Stimulated activated CD4-positive, alpha-beta T cell treated with anti-CD3 and anti-CD28 coated beads, Interleukin-4, amount 100 ng/mL, for 24 hours (primary cell): ENCODE measurements at places on chromosomes 4 and X.

DNA sequence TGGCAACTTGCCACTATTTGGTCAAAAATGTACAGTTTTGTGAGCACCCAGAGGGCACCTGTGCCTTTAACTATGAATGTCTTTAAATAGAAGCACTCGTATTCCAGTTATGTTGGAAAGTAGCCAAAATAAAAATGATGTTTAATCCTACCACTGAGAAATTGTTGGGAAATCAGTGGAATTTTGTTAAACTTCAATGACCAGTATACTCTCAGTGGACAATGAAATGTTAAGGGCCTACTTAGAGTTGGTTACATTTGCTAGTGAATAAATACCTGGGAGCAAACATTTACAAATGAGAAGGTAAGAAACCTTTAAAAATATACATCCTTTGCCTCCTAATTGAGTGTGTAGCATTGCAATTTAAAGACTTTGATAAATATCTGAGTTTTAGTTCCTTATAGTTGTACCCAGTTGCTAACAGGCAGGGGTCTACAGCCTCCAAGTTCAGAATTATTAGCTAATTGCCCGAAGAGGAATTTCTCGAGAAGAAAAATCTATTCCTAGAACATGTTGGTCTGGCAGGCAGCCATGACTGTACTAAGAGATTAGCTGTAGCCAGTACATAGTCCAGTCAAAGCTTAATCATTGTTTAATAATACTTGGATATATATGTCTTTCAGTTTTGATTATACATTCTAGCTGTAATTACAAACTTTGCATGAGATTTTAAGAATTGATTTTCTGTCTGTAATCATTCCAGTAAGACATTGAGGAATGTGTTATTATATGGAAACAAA, 93.2 kb downstream of the IL1RAPL2 start:
- no peak for DNase-seq

DNA sequence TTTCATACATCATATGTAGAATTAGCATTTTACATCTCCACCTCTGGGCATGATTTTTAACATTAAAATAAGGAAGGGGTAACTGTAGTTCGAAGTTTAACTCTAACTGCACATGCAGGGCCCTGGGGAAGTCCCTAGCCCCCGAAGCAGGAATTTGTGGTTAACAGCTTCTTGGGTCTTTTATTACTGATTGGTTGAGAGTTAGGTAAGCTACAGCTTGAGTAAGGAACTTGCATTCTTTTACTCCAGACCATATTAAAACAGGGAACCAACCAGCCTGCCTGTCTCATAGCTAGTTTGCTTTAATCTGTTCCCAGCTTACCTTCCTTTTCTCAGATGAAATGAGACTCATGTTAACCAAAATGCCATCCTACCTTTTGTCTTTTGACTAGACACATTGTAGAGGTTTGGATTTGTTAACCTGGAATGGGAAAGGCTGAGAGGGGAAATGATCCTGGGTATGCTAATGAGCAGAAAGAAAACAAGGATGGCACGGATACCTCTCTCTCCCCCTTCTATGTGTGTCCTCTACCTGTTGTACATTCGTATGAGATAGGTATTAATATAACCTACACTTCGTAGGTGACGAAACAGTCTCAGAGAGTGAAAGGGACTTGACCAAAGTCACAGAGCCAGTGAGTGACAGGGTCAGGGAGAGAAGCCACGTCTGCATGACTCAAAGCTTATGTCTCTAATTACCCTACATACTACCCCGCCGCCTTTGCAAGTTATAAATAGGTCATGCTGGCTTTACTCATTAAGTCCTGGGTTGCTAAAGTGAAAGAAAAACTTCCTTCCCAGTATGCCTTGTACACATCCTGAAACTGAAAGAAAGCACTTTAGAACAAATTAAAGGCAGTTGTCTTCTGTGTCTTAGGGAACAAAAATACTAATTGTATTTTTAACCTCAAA, 119.5 kb upstream of the AFF2 start:
- peak; percentile 66 for DNase-seq

GRCh38 chr4:76756416-76756815, 141.5 kb downstream of the SOWAHB start:
- no peak for DNase-seq

- no peak for DNase-seq
Measured at GRCh38 chr4:10741961-10742699, 57.6 kb upstream of the CLNK start.

DNA sequence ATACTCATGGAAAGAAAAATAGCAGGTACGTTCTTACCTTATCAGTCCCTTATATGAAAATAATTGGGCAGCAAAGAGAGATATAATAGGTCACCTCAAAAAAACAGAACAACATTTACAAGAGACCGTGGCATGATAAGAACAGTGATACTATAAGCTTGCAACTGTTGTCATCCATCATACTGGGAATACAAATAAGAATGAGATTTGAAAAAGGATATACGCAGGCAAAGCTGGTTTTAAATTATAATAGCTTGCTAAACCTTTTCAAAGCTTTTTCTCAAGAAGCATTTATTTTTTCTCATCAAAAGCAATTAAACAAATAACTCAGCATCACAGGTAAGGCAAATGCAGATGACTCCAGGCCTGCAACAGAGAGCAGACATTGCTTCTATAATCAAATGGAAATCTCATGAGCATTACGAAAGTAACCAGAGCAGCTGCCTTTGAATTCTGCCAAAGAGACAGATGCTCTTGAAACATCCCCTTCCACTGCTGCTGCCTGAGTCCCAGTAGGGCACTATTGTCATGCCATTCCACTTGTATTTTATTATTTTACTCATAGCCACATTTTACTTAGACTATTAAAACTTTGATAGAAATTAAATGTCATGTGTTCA, 620.6 kb upstream of the GNPDA2 start:
- DNase-seq = no peak

DNA sequence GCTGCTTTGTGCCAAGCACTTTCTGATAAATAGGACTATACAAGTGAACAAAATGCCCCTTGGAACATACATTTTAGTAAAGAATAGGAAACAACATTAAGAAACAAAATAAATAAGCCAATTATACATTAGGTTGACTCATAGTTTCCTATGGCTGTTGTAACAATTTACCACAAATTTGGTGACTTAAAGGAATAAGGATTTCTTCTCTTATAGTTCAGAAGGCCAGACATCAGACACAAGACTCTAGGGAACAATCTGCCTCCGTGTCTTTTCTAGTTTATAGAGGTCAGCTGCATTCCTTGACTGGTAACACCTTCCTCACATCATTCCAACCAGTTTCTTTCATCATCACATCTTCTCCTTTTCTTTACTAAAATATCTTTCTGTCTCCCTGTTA, 235.9 kb upstream of the PCDH18 start:
- no peak for DNase-seq

DNA sequence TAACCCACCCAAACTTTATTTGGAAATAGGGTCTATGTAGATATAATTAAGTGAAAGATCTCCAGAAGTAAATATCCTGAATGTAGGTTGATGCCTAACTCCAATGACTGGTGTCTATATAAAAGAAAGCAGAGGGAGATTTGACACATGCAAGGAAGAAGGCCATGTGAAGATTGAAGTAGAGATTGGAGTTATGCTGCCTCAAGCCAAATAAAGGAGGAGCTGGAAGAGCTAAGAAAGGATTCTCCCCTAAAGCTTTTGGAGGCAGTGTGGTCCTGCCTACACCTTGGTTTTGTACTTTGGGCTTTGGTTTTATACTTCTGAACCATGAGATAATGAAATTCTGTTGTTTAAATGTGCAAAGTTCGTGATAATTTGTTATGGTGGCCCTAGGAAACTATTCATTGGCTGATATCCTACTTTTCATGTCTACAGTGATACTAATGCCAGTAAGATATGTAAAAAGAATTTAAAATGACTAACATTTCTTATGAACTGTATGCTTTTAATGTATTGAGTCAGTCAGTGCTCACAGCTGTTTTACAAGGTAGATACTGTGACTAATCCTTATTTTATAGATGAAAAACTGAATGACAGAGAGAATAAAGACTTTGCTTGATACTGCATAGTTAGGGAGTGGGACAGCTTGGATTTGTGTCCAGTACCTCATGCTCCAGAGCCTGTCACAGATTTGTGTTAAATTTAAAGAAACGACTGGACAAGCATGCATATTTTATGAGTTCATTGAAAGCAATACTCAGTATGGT, 5.9 kb upstream of the RAB40AL start:
- no peak for DNase-seq

GRCh38 chr4:58225460-58225859, 1115.3 kb upstream of the IGFBP7 start:
- no peak for DNase-seq

- DNase-seq = no peak
Measured at GRCh38 chr4:1247864-1248244, 1.1 kb downstream of the CTBP1 start.

DNA sequence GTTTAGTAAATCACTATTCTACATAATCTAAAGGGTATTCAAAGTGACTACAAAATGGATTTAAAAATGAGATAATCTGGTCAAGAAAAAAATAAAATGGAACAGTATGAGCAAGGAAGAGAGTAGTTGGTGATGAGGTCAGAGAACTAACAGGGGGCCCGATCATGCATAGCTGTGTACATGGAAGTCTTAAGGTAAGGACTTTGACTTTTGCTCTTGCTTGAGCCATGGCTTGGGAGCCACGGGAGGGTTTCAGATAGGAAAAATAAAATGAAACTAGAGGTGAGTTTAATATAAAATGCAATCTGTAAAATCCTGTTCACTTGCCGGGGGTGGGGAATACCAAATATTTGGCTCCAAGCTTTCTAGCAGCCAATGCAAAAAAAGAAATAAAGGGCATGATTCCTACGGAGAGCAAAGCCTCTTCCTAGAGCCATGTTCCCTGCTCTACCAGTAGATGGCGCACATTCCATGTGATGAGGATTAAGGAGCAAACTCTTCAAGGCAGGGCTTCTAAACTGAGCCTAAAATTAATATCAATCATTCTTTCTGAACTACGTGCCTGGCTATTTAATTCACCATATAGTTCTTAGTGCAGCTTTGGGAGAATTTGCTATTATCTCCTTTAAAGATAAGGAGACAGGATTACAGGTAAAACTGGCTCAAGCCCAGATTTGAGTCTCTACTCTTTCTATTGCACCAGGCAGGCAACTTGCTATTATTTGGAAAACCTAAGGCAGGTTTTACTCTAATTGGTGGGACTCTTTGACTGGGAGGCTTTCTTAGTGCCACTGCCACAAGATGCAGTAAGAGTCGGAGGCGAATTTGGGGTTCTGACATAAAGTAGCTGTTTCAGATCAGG, 6.8 kb upstream of the CLCN5 start:
- peak; percentile 58 for DNase-seq

GRCh38 chrX:154373340-154374306, 811 bp downstream of the FLNA start:
- no peak for DNase-seq

GRCh38 chr4:13905543-13905942, 278.0 kb upstream of the BOD1L1 start:
- no peak for DNase-seq

GRCh38 chr4:48222491-48222890, 47.1 kb downstream of the TEC start:
- DNase-seq = no peak

- DNase-seq = no peak
Measured at GRCh38 chr4:4865705-4866123, 6.2 kb downstream of the MSX1 start.

GRCh38 chr4:52627876-52628275, 31.2 kb downstream of the USP46 start:
- DNase-seq = no peak

DNA sequence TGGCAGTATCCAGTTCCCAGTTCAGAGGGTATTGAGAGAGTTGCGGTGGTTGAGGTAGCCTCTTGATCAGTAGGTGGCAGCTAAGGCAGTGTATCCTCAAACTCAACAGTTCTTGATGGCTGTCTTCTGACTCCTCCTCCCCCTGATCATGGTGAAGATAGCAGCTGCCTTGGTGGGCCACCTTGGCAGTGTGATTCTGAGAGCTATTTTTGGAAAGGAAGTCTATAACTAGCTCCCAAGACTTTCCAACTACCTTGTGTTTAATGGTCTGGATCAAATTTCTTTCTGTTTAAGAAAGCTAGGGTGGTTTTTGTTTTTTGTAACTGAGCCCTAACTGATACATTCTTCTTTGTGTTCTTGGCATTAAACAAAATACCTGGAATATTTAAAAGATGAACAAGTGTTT, 10.5 kb upstream of the TBC1D19 start:
- no peak for DNase-seq

GRCh38 chr4:79227860-79228259, 98.0 kb downstream of the NAA11 start:
- no peak for DNase-seq

DNA sequence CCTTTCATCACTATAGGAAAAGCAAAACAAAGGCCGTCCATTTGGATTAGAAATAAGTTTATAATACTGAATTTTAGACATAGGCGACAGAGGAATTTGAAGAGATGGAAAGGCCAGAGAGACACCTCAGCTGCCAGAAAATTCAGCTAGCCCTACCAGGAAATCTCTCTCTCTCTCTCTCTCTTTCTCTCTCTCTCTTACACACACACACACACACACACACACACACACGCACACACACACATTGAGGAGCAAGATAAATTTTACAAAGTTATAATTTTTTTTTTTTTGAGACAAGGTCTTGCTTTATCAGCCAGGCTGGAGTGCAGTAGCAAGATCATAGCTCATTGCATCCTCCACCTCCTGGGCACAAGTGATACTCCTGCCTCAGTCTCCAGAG, 1.4 kb downstream of the XK start:
- no peak for DNase-seq

DNA sequence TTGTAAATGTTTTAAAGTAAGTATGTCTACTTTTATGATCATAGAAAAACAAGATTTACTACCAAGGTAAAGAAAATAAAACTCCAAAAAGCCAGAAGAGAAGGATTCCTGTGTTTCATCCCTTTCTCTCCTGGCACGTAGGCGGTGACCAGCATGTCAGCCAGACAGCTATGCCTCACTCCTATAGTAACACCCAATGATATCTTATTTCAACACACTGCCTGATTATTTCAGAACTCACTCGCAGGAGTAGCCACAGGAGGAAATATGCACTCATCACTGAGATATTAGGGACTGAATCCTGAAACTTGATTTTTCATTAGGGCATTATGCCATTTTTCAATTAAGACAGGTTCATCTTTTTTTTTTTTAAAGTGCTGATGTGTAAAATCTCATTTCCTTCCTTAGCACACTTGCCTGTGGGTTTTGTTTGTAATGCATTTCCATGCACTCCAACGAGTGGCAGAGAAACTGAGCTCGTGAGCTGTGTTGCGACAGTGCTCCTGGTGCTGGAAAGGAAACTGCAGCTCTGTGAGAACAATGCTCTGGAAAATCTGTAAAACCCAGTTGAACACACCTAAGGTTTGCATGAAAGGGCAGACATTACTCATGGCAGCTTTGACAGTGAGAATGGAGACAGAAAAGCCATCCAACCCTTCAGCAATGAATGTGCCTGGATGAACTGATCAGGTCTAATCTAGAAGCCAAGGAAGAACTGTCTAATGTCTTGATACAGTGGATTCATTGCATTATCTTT, 18.2 kb downstream of the RAI2 start:
- DNase-seq = no peak

DNA sequence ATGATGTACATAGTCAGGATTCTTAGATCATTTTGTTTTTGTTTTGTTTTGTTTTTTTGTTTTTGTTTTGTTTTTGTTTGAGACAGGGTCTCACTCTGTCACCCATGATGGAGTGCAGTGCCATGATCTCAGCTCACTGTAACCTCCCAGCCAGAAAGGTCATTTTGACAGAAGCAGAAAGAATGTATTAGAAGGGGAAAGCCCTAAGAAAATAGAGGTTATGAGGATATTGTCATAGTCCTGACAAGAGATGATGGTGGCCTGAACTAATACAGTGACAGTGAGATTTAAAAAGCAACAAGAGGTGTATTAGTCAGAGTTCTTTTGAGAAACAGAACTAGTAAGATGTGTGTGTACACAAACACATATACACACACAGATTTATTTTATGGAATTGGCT, 503.3 kb downstream of the RPA4 start:
- DNase-seq = no peak

GRCh38 chrX:154443992-154444754, at the start of gene FAM50A:
FAM50A (plus strand) TSS chrX:154444141; CDS start chrX:154444236, 95 bp downstream.
- peak; percentile 72 for DNase-seq
